HuH-7.5 (cell line): ENCODE measurements at places on chromosomes 1 and 21.

DNA sequence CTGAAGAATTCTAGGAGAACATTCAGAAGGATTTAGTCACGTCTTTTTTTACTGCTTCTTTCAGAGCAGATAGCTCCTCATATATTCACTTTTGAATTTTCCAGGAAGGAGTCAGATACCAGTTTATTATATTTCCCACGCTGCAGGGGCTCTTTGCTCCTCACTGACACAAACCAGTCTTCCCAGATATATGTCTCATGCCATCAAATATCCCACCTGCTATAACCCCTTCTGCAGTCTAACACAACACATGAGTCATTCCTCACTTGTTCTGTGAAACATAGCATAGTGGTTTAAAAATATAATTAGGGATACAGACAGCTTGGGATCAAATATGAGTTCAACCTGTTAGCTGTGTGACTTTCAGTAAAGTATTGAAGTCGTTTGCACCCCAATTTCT lies 251.7 kb upstream of the DPYD start:
- DNase-seq = no peak

DNA sequence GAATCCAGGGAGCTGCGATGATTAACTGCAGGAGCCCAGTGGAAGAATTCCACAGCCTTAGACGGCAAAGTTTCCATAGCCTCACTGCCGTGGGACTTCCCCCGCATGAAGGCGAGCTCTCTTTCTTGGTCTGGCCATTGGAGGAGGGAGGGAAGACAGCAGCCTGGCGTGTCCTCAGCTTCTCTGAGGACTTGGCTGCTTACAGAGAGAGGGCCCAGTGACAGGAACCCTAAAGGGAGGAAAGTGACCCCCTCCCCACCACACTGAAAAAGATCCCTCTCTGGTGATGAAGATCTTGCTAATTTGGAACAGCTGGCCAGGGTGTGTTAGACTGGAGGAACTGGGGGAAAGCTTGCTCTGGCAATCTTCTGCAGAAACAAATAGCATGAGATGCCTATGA lies 41.0 kb downstream of the ATP2B4 start:
- no peak for DNase-seq

- DNase-seq = no peak
Observed at GRCh38 chr1:174736831-174737230, 262.9 kb upstream of the CACYBP start.

GRCh38 chr1:241443561-241443960 lies 76.0 kb downstream of the FH start:
- no peak for DNase-seq

DNA sequence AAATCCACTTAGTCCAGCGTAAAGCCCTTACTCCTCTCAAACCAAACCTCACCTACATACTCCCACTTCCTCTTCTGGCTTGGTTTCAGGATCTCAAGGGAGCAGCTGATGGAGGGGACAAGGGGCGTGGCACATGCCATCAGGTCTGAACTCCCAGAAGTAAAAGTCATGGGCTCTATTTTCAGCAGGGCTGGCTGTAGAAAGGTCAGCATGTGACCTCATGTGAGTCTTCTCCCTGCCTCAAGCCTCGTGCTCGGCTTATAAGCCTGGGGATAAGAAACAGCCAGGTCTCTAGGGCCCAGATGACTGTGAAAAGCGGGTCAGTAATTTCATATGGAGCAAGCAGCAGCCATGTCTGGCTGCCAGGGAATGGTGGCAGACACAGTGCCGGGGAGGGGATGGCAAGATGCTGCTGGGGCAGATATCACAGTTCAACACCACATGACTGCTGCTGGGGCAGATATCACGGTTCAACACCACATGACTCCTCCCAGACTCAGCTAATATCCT lies 227.9 kb downstream of the KCNH1 start:
- DNase-seq = no peak

DNA sequence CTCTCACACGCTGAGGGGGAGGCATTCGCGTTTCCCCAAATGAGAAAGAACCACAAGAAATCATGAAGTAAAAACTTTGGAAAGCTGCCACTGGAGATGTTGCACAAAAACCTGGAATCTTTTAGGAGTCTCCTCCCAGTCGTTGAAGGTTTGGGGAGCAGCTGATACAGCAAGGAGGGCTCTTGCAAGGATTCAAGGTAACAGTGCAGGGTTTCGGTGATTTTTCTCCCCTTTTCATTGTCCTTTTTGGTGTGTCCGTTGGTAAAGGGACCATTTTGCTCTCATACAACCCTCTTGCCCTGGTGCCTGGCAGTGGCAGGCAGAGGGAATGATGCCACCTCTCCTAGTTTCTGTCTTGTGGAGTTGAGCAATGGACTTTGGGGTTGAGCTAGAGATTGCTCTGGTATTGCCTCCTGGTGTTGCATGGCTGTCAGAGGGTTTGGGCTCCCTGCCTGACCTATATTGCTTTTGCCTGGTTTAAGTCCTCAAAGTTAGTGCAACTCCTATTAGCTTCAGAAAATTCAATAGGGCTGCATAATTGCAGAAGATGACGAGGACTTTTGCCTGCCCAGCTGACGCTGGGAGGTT lies 872 bp downstream of the BRINP2 start:
- DNase-seq = no peak

DNA sequence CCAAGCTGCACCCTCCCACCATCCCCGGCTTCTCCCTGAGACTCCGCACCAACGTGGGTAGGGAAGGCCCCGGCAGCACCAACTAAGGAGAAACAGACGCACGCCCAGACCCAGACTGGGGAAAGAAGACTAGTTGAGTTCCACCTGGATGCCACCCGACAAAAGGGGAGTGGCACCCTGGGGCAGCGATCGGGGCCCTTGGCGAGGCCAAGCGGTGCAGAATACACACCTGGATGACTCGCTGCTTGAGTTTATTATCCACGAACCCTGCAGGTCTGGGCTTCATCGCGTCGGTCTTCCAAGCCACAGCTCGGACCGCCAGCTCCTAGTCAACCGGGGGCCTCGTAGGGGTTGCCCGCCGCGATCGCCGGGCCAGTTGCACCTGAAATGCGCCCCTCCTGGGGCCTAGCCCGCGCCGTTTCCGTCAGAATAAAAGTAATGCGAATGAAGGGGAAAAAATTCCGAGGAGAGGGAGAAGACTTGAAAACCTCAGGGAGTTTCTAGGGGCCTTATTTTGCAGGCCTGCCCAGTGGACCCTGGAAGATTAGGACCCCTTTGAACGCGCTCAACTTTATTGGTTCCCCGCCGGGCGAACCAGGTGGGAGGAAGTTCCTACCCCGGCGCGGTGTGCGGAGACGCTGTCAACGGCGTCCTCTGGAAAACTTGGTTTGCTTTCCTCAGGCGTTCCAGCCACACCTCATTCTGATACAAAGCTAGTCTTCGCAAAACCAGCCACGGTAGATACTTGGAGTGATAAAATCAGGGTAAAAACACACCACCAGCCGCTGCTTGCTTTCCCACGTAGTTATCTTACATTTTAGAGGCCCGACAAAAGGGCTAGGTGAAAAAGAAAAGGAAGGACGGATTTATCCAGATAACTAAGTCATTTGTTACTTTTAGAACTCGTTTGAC lies at the start of gene NVL:
NVL (minus strand) TSS at position 331 of the 912 bp plus-strand sequence; CDS start at position 286, 45 bp downstream.
- DNase-seq = peak; percentile 64

DNA sequence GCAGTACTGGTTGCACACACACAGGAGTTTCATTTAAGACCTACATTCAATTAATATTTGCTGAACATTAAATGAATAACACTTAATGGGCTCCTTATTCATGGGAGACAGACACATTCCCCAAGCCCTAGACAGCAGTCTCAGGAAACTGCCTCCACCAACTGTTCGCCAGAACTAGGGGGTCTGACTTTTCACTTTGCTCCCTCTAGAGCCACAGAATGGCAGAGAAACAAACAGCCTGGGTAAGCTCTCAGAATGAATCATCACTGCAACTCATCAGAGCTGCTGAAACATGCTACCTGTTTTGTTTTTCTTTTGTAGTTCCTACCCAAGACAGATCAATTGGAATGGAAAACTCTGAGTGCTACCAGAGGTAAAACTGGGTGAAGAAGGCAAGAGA lies 31.7 kb downstream of the ELK4 start:
- no peak for DNase-seq

DNA sequence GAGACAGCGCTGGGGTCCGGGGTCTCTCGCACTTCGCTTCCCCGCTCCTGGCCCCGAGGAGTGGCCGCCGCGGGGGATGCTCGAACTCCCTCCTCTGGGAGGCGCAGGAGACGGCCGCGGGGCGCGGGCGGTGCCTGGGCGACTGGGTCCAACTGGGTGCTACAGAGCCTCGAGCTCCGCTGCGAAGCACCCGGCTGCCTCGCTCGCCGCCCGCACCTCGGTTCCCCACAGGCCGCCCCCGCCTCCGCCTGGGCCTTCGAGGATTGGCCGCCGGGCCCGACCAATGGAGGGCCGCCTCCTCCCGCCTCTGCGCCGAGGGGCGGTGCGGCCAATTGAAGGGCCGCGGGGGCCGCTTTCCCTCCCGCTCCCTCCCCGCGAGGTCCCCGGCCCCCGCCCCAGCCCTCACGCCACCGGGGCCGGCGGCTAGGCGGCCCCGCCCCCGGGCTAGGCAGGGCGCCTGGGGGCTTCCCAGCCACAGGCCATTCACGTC lies at the start of gene CNN3:
CNN3 (minus strand) TSS at position 196 of the 490 bp plus-strand sequence. CDS start 216 bp downstream, outside the sequence.
- peak; percentile 82 for DNase-seq

GRCh38 chr1:119084798-119085197 lies 55.7 kb downstream of the WARS2 start:
- no peak for DNase-seq

DNA sequence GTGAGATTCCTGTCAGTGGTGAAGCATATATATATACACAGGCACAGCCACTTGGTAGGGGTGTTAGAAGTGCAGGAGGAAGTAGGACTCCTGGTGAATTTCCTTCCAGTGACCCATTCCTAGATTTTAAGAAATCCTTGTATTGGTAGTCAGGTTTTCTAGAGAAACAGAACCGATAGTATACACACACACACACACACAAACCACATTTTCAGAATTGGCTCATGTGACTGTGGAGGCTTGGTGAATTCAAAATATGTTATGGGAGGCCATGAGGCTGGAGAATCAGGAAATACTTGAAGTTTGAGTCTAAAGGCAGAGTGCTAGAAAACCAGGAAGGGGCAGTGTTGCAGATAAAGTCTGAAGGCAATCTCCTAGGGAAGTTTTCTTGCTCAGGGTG lies 114.2 kb downstream of the FCRL5 start:
- no peak for DNase-seq

- no peak for DNase-seq
Observed at GRCh38 chr1:228345201-228345930, 61.3 kb downstream of the TRIM11 start.

DNA sequence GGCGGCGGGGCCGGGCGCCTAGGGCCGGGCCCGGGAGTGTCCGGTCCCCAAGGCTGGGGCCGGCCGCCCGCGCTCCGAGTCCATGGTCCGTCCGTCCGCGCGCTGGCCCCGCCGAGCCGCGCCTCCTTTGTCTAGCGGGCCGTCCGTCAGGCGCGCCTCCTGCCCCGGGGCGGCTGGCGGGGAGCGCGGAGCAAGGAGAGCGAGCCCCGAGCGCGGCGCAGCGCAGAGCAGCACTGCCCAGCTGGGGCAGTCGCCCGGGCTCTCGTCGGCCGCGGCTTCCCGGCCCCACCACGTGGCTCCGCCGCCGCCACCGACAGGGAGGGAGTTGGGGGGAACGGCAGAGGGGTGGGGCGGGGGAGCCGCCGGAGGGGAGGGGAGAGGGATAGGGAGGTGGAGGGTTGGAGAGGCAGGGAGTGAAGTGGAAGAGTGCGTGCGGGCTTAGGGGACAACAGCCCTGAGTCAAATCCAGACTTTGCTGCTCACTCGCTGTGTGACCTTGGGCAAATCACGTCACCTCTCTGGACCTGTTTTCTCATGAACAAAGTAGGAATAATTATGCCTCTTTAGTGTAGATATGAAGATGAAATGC lies at the start of gene NKAIN1:
NKAIN1 (minus strand) TSS at position 235 of the 589 bp plus-strand sequence. CDS start 340 bp downstream, outside the sequence.
- DNase-seq = peak; percentile 58
